ENCODE measurements at places on chromosomes 12 and 14. TPM values are rescaled to one million over a fixed set of nuclear protein-coding genes. Genes with fewer than 3 reads are reported as not detected.

GRCh38 chr12:110689281-110690126, 589 bp upstream of the HVCN1 start:
- H3K36me3 ChIP-seq = peaks cover 25% of the 10 kb centered on the region
- H3K27me3 ChIP-seq = no peaks in the 10 kb centered on the region
- H3K27ac ChIP-seq = peak overlapping the region; percentile 98
- peaks cover 62% of the 10 kb centered on the region for H3K4me1 ChIP-seq
- DNase-seq = peak; percentile 85

DNA sequence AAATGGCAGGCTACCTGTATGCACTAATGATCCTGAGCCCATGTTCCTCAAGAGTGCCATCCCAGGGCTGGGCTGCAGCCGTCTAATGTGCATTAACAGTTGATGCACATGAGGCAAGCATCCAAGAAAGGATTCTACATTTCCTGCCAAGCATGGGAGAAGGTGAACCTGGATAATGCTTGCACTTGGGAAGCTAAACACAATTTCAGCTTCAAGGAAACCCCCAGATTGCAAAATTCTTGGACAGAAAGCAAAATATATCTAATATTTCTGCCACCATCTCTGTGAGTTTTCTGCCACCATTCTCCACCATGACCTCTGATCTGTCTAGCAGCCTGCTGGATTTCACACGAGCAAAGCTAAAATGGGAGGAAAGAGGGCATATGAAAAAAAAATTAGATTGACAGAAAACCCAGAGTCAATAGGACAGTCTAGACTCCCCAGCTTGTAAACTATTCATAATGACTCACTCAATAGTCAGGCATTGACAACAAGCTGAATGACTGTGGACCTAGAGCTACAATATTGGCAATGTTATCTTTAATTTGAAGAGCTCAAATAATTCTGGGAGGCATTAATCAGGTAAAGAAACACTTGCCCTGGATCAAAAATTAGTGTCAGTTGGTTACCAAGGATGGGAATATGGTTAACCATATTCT, 91.9 kb upstream of the BCL2L14 start:
- no peak overlapping the region for H3K27ac ChIP-seq
- no peak overlapping the region for H3K4me3 ChIP-seq
- peaks cover 32% of the 10 kb centered on the region for H3K36me3 ChIP-seq
- no peak for DNase-seq
- peaks cover 7% of the 10 kb centered on the region for H3K27me3 ChIP-seq

- H3K36me3 ChIP-seq = peaks cover 3% of the 10 kb centered on the region
- no peak overlapping the region for H3K27ac ChIP-seq
- DNase-seq = no peak
- H3K4me1 ChIP-seq = peaks cover 8% of the 10 kb centered on the region
- H3K27me3 ChIP-seq = no peaks in the 10 kb centered on the region
Observed at GRCh38 chr12:124515981-124516380, 51.4 kb downstream of the NCOR2 start.

DNA sequence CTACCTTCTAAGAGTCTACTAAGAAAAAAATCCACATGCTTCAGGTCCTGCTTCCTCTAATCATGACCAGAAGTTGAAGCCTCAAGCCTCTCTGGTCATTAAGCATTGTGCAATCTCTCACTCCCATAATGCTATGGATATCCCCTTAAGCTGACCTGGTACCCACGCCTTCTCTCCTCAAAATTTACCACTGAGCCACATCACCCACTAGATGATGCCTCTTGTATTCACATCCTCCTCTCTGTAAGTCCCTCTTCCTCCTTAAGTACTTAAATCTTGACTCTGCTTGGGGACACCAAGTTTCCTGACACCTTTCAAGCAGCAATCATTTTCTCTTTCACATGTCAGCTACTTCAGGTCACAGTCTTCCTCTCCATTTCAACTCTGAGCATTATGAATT, 9.8 kb downstream of the GALNT4 start:
- DNase-seq = peak; percentile 25
- H3K27me3 ChIP-seq = no peaks in the 10 kb centered on the region
- peaks cover 28% of the 10 kb centered on the region for H3K36me3 ChIP-seq
- no peak overlapping the region for H3K4me3 ChIP-seq
- peaks cover 32% of the 10 kb centered on the region for H3K4me1 ChIP-seq
- no peak overlapping the region for H3K27ac ChIP-seq

GRCh38 chr14:100865682-100866591, 37.6 kb downstream of the RTL1 start:
- no peaks in the 10 kb centered on the region for H3K4me1 ChIP-seq
- no peak overlapping the region for H3K4me3 ChIP-seq
- DNase-seq = no peak
- H3K27me3 ChIP-seq = no peaks in the 10 kb centered on the region

- no peaks in the 10 kb centered on the region for H3K36me3 ChIP-seq
- H3K4me3 ChIP-seq = no peak overlapping the region
- H3K4me1 ChIP-seq = peaks cover 3% of the 10 kb centered on the region
- DNase-seq = no peak
Observed at GRCh38 chr12:96986883-96987523, 79.9 kb downstream of the NEDD1 start.

DNA sequence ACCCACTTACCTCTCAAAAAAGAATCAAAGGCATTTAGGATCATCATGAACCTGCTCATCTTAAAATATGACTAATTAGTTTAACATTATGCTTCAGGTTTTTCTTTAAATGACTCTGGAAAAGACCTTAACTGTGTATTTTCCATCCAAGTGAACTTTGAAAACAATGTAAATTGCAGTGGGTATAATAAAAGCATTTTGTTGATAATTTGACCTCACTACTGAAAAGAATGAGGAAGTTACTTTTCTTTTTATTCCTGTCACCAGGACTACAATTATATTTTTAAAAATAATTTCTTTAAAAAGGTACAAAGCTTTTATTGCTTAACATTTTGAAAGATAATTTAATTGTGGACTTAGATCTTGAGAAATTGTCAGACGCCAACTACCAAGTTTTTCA, 249.9 kb downstream of the ALX1 start:
- H3K27me3 ChIP-seq = no peaks in the 10 kb centered on the region
- no peaks in the 10 kb centered on the region for H3K36me3 ChIP-seq
- no peak for DNase-seq
- no peak overlapping the region for H3K4me3 ChIP-seq
- H3K27ac ChIP-seq = no peak overlapping the region

DNA sequence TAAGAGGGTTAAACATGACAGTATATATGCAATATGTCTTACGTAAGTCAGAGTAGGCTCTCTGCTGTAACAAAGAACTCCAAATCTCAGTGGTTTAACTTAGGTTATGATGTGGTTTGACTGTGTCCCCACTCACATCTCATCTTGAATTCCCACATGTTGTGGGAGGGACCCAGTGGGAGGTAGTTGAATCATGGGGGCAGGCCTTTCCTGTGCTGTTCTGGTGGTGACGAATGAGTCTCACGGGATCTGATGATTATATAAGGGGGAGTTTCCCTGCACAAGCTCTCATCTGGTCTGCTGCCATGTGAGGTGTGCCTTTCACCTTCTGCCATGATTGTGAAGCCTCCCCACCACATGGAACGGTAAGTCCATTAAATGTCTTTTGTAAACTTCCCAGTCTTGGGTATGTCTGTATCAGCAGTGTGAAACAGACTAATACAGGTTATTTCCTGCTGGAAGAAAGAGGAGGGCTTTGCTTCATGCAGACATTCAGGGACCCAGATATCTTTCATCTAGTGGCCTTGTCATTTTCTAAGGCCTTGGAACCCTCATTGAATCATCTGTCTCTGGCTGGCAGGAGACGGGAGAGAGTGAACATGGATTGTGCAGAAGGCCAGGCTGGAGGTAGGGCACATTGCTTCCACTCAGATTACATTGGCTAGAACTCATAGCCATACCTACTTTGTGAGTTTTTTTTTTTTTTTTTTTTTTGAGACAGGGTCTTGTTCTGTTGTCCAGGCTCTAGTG, 96.1 kb downstream of the CRADD start:
- H3K4me1 ChIP-seq = peaks cover 27% of the 10 kb centered on the region
- H3K4me3 ChIP-seq = no peak overlapping the region
- peak; percentile 28 for DNase-seq
- H3K27ac ChIP-seq = no peak overlapping the region
- H3K27me3 ChIP-seq = no peaks in the 10 kb centered on the region

DNA sequence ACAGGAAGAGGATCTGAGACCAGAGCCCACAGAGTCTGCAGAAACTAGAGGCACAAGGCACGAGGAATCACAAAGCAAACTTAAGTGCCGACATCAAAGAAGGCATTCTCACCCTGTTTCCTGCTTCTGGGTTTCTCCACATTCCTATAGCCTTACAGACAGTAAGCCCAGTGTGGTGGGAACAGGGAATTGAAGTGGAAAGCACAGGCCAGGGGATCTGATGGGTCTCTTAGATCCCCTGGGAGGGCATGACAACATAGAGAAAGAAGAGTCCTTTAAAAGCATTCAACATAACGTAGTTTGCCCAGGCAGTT, 75.6 kb upstream of the FRMD6 start:
- no peak overlapping the region for H3K4me3 ChIP-seq
- H3K27ac ChIP-seq = no peak overlapping the region
- H3K4me1 ChIP-seq = peaks cover 16% of the 10 kb centered on the region
- peaks cover 42% of the 10 kb centered on the region for H3K27me3 ChIP-seq
- H3K36me3 ChIP-seq = no peaks in the 10 kb centered on the region

DNA sequence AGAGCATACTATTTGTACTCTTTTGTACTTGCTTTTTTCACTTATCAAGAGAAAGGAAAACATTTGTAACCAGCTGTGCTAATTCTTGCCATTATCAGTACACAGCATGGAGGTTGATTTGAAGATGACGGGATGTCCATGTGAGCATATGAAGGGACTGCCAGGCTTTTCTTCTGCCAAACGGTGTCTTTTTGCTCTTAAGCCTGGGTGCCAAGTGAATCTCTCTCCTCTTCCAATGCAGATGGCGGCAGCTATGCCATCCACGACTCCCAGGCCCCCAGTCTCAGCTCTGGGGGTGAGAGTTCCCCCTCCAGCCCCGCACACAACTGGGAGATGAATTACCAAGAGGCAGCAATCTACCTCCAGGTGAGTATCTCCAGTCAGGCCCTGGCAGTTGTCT, 38.9 kb downstream of the TPCN1 start:
- H3K27me3 ChIP-seq = no peaks in the 10 kb centered on the region
- no peak overlapping the region for H3K4me3 ChIP-seq
- no peak for DNase-seq
- peaks cover 18% of the 10 kb centered on the region for H3K36me3 ChIP-seq
- H3K27ac ChIP-seq = peak overlapping the region; percentile 31
- H3K4me1 ChIP-seq = peaks cover 45% of the 10 kb centered on the region

DNA sequence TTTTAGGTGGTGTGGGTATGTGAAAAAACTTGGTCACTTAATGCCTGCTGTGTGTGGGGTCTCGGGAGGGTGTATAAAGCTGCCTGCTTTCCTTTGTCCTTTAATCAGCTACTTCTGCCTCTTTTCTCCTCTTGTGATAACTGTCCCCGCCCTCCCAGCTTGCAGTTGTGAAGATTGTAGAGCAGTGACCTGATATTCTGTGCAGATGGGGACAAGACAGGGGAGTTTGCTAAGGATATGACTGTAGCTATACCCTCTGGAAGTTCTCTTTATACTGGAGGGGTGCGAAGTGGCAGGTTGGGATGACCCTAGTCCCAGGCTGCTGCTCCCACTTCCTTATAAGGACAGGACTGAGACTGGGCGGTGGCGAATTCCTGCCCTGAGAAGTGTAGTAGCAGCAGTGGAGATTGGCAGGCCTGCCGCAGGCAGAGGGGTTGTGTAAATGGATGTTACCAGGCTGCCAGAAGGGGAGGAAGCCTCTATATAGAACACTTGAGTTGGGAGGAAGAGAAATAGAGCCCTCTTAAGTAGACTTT, 835 bp downstream of the MYL6 start:
- peak overlapping the region; percentile 96 for H3K27ac ChIP-seq
- no peaks in the 10 kb centered on the region for H3K27me3 ChIP-seq
- DNase-seq = peak; percentile 52
- peaks cover 58% of the 10 kb centered on the region for H3K4me1 ChIP-seq

DNA sequence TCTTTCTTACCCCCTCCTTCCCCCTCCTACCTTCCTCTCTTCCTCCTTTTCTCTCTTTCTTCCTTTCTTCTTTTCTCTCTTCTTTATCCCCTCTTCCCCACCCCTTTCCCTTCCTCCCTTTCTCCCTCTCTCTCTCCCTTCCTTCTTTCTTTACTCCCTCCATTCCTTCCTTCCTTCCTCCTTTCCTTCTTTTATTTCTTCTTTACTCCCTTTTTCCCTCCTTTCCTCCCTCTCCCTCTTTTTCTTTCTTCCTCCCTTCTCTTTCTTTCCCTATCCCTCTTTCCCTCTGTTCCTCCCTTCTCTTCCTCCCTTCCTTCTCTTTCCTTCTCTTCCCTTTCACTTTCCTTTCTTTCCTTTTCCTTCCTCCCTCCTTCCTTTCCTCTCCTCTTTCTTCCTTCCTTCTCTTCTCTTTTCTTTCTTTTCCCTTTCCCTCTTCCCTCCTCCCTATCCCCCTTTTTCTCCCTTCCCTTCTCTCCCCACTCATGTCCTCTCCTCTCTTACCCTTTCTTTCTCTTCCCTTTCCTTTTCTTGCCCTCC, 302.3 kb upstream of the TBX3 start:
- no peak for DNase-seq
- H3K27me3 ChIP-seq = no peaks in the 10 kb centered on the region
- H3K27ac ChIP-seq = no peak overlapping the region
- no peak overlapping the region for H3K4me3 ChIP-seq
- no peaks in the 10 kb centered on the region for H3K4me1 ChIP-seq

- H3K4me3 ChIP-seq = peak overlapping the region; percentile 80
- no peaks in the 10 kb centered on the region for H3K27me3 ChIP-seq
Observed at GRCh38 chr14:100214770-100215083, 24.2 kb upstream of the YY1 start.

DNA sequence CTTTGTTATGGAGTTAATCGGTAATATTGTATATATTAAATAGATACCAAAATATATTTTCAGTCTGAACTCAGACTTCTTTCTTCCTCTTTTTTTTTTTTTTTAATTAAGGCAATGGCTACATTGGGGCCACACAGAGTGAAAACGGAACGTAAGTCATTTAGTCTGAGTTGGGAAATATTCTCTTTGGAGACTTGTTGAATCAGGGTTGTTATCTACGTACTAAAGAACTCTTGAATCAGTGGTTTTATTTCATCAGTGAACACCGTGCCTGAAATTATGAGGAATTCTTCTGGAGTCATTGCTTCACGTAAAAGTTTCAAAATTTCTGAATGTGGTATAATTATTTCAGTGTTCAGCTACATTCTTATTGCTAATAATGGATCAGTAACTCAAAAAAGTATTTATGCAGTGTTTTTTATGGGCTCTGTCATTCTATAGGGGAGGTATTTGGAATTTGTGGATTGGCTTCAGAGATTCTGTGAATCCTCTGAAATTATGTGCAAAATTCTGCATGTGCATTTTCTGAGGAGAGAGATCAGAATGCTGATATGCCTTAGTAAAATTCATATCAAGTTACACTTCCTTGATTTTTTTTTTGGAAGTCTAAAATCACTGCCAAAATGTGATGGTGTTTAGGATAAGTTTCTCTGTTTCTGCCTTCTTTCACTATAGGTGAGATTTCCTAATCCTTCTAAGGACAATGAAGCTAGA, 39.6 kb downstream of the BRMS1L start:
- no peak for DNase-seq
- no peaks in the 10 kb centered on the region for H3K27me3 ChIP-seq
- H3K36me3 ChIP-seq = peaks cover 11% of the 10 kb centered on the region
- H3K4me3 ChIP-seq = no peak overlapping the region
- no peaks in the 10 kb centered on the region for H3K4me1 ChIP-seq

The RPS29 gene
- 1,602 TPM for total RNA-seq

The NDRG2 gene
- 6.2 TPM for total RNA-seq

The IFI27L1 gene
- 41.3 TPM for total RNA-seq

The PWP1 gene
- 40.9 TPM for total RNA-seq

The KRT2 gene
- total RNA-seq = 0.10 TPM
